Prostate gland (tissue), 2 donors: ENCODE measurements at places on chromosomes 2 and 18. TPM values are rescaled to one million over a fixed set of nuclear protein-coding genes. Genes with fewer than 3 reads are reported as not detected.

Gene GPR55
- total RNA-seq: 0.77 TPM

Gene TEX44
- not detected for total RNA-seq

Gene FOXI3
- not detected for total RNA-seq

Gene ANTXR1
- total RNA-seq: 25.8 TPM

Gene SOX11
- total RNA-seq: not detected

Gene SLC9A4
- total RNA-seq: not detected

Gene C2orf72
- total RNA-seq: 13.0 TPM

Gene GALNT13
- 0.87 TPM for total RNA-seq

Gene KCNE4
- 1.0 TPM for total RNA-seq

Gene GAREM2
- total RNA-seq: 3.5 TPM

Gene CRYBA2
- total RNA-seq: 3.0 TPM

Gene GPR17
- not detected for total RNA-seq

Gene CLIP4
- 26.1 TPM for total RNA-seq

Gene MYO3B
- total RNA-seq: 0.09 TPM

Gene LRATD1
- 129 TPM for total RNA-seq

Gene AGFG1
- total RNA-seq: 73.7 TPM

Gene PPP4R1
- 67.0 TPM for total RNA-seq

Gene SLC4A5
- total RNA-seq: 65.9 TPM

Gene DAW1
- total RNA-seq: 3.0 TPM

Gene APOB
- 0.91 TPM for total RNA-seq

Gene SPDYA
- total RNA-seq: 7.3 TPM

Gene SERPINB5
- total RNA-seq: 7.3 TPM

Gene SLC19A3
- 1.3 TPM for total RNA-seq

Gene AKAIN1
- total RNA-seq: not detected

Gene IHH
- total RNA-seq: 3.2 TPM

Gene NABP1
- total RNA-seq: 3.8 TPM

Gene CCL20
- 1.6 TPM for total RNA-seq

Gene PSME4
- total RNA-seq: 37.0 TPM

Gene RAD51AP2
- total RNA-seq: not detected

Gene FBXO48
- total RNA-seq: 0.85 TPM

Gene CASP8
- total RNA-seq: 10.0 TPM

Gene SLC14A1
- 31.8 TPM for total RNA-seq

Gene ERMN
- not detected for total RNA-seq

Gene POTEF
- 14.5 TPM for total RNA-seq

Gene ALLC
- total RNA-seq: 5.2 TPM

Gene ONECUT2
- 0.09 TPM for total RNA-seq

Gene ELOA2
- total RNA-seq: 0.28 TPM

Gene SLC5A7
- total RNA-seq: not detected

Gene WNT10A
- 4.3 TPM for total RNA-seq

Gene GTF2A1L
- total RNA-seq: 3.6 TPM

Gene MAP2
- total RNA-seq: 30.7 TPM

Gene DYNAP
- not detected for total RNA-seq

Gene PLEKHH2
- total RNA-seq: 5.9 TPM

Gene GATA6
- 9.8 TPM for total RNA-seq

Gene HNMT
- total RNA-seq: 83.2 TPM

Gene TSPYL6
- not detected for total RNA-seq

Gene SIX2
- total RNA-seq: 5.1 TPM

Gene RTP5
- total RNA-seq: 0.14 TPM

Gene L3MBTL4
- 3.5 TPM for total RNA-seq
